ENCODE measurements at places on chromosomes 3 and 15.

GRCh38 chr3:38707730-38708129, 58.2 kb upstream of the SCN5A start:
- no peak for DNase-seq

DNA sequence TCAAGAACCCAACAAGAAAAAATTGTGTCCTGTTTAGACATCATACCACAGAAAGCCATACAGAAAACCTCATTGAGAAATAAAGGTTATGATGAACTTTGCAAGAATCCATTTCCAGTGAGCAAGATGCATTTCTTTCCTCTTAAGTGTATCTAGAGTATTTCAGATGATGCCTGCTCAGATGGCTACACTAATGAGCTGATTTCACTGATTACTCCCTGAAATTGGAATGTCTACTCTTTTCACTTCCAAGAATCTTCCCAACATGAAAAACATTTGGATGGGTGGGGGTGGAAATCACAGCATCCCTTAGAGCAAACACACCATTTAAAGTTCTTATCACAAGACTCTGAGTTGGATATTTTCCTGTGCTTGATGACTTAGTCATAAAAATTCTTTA, 41.4 kb upstream of the IL12A start:
- peak; percentile 71 for DNase-seq

DNA sequence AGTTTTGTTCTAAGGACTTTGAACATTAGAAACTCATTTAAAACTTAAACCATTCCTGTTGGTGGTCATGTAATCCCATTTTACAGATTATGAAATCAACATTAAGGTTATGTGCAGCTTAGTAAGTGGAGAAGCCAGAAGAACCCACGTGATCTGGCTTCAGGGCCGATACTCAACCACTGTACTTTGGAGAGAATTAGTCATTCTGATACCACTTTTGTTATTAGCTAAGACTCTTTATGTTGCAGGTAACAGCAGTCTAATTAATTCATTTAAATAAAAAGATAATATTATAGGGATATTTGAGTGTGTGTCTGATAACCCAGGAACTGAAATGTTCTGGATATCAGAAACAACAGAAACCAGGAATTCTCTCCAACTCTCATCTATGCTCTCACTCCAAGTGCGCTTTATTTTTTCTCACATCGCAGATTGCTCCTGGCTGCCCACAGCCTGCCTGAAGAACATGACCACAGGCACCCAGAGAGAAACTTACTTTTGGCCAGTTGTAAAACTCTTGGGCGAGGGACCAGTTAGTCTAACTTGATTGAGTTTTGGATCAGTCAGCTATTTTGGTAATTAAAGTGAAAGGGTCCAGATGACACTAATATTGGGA, 25.2 kb downstream of the UBE2E1 start:
- no peak for DNase-seq

DNA sequence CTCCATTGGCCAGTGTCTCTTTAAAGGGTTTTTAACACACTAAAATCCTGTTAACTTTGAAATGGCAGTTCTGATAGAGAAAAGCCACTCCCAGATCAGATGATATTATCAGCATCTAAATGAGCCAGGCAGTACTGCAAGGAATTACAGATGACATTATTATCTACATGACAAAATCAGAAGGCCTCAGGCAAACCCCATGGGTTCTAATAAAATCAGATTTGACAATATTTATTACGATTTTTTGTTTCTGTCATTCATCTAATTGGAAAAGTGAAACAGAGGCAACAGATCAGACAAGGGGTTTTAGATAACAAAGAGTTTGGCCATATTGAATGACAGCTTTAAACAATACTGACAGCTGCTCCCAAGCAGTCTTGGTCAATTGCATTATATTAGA, 112.7 kb downstream of the FEZF2 start:
- no peak for DNase-seq

DNA sequence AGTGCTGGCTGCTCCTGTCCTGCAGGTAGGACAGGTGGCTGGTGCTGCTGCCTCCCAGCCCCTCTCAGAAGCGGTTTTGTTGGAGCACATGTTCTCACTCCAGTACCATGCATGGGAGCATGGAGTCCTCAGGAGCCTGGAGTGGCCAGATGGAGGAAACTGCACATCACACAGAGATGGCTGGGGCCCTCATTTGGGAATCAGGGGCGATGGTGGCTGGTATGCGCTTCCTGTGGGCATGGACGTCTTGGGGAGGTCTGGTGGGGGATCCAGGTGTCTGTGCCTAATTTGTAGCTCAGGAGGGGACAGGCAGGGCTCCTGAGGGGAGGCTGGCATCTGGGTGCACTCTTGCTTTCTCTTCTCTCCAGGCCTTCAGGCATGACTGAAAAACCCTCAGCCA, 168.2 kb downstream of the KLF13 start:
- DNase-seq, result no peak

DNA sequence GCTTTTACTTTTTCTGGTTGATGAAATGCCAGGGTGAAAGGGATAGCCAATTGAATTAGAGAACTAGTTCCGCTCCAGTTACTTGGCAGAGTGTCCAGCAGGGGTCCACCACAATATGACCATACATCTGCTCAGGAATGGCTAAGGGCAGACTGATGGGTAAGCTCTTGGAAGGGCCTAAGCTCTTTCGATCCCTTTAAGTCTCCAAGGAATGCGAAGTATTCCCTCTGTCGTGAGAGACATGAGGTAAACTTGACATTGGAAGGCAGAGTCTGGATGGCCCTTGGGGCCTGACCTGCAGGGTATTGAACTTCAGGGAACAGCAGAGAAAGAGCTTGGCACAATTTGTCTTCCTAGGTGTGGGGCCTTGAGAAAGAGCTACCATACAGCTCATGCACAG, 805.8 kb downstream of the PLOD2 start:
- DNase-seq, result no peak

DNA sequence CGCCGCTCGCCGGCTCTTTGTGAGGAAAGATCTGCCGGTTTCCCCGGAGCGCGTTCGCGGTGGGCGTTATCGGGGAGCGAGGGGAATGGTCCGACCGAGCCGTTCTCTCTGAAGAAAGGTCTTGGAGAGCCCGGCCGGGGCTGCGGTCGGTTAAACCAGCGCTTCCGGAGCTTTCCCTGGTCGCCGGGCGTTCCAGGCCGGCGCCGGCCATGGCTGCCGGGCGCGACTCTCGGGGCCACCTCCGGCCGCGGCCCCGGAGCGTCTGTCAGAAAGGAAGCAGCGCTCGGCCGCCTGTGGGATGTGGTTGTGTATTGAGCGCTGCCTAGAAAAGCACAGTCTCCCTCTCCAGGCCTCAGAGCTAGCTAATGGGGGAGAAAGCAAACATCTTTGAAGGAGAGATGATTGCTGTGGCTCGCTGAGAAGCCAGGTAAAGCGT, 731 bp downstream of the FYTTD1 start:
- no peak for DNase-seq

- no peak for DNase-seq
Measured at GRCh38 chr3:134928392-134928791, 133.3 kb downstream of the EPHB1 start.

GRCh38 chr3:107461721-107462120, 61.0 kb upstream of the BBX start:
- DNase-seq, result no peak

All from non-pigmented ciliary epithelial cell (primary cell).